ENCODE measurements at places on chromosomes 12 and 14. TPM values are rescaled to one million over a fixed set of nuclear protein-coding genes. Genes with fewer than 3 reads are reported as not detected.

Gene SPTLC2
- 31.9 TPM for total RNA-seq

Gene NAV3
- 1.6 TPM for total RNA-seq

Gene DAO
- not detected for total RNA-seq

Gene KLRF1
- total RNA-seq = not detected

Gene KLHL33
- not detected for total RNA-seq

Gene ACVR1B
- 12.1 TPM for total RNA-seq

Gene ALX1
- total RNA-seq = 0.26 TPM

Gene GSC
- not detected for total RNA-seq

Gene WDHD1
- 8.7 TPM for total RNA-seq

Gene GPR162
- total RNA-seq = not detected

Gene SHMT2
- total RNA-seq = 413 TPM

Gene FAM222A
- under 0.01 TPM for total RNA-seq

Gene IPO8
- 25.2 TPM for total RNA-seq

Gene CDH24
- 2.9 TPM for total RNA-seq

Gene RPL10L
- total RNA-seq = not detected

Gene DYRK2
- 23.8 TPM for total RNA-seq

Gene SIX1
- 6.5 TPM for total RNA-seq

Gene NRXN3
- total RNA-seq = under 0.01 TPM

Gene CLMN
- 3.9 TPM for total RNA-seq

Gene JAG2
- 45.3 TPM for total RNA-seq

Gene TESPA1
- not detected for total RNA-seq

Gene APOF
- total RNA-seq = not detected

Gene HOXC11
- not detected for total RNA-seq

Gene MANSC1
- 2.6 TPM for total RNA-seq

Gene SELPLG
- 0.13 TPM for total RNA-seq

Gene WASHC4
- total RNA-seq = 60.8 TPM

Gene OTOGL
- total RNA-seq = under 0.01 TPM

Gene LRTM2
- not detected for total RNA-seq

Gene LRFN5
- 0.13 TPM for total RNA-seq

Gene GPR84
- total RNA-seq = 0.13 TPM

Gene KCNJ8
- not detected for total RNA-seq

Gene SLCO1B1
- not detected for total RNA-seq

Gene MORN3
- 0.79 TPM for total RNA-seq

All from bronchial epithelial cell (primary cell).